Stimulated activated CD4-positive, alpha-beta T cell treated with anti-CD3 and anti-CD28 coated beads, Interleukin-1b, Interleukin-23, amount 100 ng/mL, for 4 hours (primary cell): ENCODE measurements at places on chromosomes 6 and 20.

DNA sequence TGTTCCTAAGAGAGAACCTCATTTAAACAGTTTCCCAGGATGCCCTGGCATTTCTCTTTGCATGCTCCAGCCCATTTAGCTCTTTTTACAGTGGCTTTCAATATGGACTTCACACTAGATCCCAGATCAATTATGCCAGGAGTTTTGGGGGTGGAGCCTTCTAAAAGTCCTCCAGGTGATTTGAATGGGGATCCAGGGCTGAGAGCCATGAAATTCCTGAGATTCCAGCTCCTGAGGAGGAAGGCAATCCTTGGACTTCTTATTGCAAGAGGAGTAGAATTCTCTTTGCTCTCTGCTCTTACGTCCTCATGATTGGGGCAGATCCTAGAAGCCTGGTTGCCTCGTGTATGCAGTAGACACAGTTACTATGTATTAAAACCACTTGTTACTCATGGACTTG, 184.2 kb downstream of the DHX35 start:
- DNase-seq, result no peak

DNA sequence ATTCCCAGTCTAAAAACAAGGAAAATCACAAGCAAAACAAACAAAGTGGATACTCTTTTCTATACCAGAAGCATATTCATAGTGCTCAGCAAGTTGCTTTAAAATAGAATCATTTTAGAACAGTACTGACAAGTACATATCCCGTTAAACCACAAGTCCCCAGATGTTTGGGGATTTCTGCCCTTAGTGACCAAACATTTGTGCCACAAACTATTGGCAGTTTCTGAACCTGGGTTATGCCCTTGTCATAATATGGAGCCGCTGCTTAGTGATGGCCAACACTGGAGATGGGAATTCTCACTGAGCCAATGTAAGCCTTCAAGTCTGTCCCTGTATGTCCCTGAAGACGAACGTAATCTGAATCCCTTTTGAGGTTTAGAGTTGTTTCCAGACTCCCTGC, 436.7 kb upstream of the JAG1 start:
- DNase-seq, result no peak

DNA sequence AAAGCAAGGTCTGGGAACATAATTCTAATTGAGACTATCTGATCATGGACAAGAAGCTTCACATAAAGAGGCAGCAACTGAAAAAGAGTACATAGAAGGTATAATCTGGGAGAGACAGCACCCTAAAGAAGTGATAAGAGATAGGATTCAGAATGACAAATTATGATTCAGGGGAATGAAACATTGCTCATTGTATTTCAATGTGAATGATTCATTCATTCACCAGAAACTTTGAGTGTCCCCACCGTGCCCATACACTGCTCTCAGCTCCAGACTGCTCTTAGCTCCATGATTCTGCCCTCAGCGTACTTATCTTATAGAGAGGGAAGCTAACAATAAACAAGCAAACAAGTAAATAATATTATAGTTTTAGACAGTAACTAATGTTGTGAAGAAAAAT, 329.3 kb upstream of the IRAK1BP1 start:
- no peak for DNase-seq

DNA sequence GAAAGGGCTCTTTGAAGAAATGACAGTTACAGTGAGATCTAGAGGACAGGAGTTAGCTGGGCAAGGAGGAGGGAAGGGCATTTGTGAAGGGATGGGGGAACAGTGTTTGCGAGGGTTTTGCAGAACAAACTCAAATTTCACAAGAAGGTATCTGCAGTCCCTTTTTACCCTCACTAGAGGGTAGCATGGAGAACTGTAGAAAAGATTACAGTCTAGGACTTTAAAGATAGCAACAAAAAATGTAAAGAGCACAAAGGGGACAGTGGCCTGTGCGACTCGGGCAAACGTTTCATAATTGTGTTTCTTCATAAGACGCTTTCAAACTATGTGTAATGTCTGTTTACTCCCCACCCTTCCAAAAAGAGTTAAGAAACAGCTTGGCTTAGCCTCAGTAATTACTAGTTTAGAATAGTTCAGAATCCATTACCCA, 21.2 kb upstream of the ASXL1 start:
- no peak for DNase-seq

DNA sequence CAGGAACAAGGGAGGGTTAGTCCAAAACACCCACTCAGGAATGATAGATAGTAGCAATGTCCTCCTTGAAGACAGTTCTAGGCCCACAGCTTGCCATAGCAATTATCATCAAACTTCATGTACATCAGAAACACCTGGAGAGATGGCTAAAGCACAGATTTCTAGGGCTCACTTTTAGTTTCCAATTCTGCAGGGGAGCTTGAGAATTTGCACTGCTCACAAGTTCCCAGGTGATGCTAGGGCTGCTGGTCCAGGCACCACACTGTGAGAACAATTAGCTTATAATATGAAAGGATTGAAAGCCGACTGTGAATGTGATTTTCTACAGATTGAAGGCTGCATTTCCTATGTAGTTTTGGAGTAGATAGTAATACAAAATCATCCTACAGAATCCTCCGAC, 3.5 kb downstream of the DEFB126 start:
- DNase-seq, result no peak

GRCh38 chr6:89963391-89963790, 69.1 kb downstream of the GJA10 start:
- DNase-seq, result no peak

GRCh38 chr6:25556516-25556915, 95.5 kb upstream of the SCGN start:
- DNase-seq, result peak; percentile 78

DNA sequence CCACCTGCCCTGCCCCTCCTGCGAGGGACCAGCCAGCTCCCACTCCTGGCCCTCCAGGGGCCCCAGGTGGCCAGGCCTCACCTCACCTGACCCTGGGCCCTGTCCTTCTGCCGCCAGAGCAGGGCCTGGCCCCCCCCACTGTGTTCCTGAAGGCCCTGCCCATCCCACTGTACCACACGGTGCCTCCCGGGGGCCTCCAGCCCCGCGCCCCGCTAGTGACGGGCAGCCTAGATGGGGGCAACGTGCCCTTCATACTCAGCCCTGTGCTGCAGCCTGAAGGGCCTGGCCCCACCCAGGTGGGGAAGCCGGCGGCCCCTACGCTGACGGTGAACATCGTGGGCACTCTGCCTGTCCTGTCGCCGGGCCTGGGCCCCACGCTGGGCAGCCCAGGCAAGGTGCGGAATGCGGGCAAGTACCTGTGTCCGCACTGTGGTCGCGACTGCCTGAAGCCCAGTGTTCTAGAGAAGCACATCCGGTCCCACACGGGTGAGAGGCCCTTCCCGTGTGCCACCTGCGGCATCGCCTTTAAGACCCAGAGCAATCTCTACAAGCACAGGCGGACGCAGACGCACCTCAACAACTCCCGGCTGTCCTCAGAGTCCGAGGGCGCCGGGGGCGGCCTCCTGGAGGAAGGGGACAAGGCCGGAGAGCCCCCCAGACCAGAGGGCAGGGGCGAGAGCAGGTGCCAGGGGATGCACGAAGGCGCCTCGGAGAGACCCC, 27.6 kb downstream of the ZNF831 start:
- DNase-seq, result no peak

- DNase-seq, result no peak
Measured at GRCh38 chr6:130524552-130524951, 158.7 kb downstream of the TMEM200A start.

GRCh38 chr20:11338496-11339306, 579.0 kb upstream of the BTBD3 start:
- no peak for DNase-seq

- no peak for DNase-seq
Measured at GRCh38 chr20:32986331-32986966, 17.8 kb downstream of the SUN5 start.

GRCh38 chr20:55394592-55394991, 610.7 kb downstream of the CBLN4 start:
- DNase-seq, result no peak

- no peak for DNase-seq
Measured at GRCh38 chr6:317448-318144, 25.3 kb downstream of the DUSP22 start.

- no peak for DNase-seq
Measured at GRCh38 chr6:13885601-13886000, 39.2 kb upstream of the RNF182 start.

DNA sequence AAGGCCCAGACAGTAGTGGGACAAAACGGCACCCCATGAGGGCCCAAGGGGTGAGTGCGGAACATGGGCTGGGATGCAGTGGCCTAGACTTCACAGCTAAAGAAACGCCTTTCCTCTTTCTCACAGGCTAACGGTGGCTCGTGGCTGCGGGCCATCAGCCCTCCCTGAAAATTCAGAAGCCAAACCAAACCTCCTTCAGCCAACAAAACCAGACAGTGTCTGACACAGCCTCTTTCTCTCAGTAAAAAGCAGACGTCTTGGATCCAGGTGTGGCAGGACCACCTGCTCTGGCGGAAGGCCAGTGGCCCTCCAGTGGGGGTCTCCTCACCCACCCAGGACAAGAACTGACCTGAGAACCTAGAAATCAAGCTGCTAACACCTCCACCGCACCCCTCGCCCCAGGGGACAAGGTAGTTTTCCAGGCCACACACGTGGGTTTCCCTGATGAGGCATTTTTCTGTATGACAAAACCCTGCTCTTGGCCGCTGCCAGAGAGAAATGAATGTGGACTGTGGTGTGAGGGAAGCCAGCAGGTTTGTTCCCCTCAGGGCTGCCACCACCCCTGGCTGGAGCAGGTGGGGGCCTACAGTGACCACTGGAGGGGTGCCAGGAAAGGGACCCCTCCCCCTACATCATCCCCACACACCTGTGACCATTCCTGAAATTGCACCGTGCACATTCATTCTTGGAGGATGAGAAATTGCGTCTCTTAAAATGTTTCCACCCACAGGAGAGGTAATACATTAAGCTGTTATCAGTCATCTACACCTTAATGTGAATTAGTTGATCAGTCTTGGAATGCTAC, 76.8 kb upstream of the PIM1 start:
- DNase-seq, result no peak

GRCh38 chr6:104332364-104332763, 527.4 kb downstream of the HACE1 start:
- no peak for DNase-seq

DNA sequence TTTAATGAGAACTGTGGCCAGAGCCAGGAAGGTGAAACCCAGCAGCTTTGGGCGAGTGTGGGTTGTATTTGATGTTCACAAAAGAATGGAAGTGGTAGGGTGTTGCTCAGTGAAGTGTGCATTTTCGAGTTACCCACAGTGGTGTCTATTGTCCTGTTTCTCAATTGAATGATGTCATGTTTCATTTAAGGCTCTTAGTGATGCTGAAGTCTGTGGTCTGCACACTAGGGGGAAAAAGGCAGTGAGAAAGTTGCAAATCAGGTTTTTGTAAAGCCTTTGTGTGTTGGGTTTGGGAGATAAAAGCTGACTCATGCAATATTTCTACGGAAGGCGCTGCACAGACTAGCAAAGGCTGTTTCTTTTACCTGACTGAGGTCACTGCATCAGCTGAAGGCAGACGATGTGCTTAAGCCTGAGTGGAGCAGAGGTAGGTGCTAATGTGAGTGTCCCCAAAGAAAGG, 121.1 kb downstream of the PLEKHG1 start:
- no peak for DNase-seq

DNA sequence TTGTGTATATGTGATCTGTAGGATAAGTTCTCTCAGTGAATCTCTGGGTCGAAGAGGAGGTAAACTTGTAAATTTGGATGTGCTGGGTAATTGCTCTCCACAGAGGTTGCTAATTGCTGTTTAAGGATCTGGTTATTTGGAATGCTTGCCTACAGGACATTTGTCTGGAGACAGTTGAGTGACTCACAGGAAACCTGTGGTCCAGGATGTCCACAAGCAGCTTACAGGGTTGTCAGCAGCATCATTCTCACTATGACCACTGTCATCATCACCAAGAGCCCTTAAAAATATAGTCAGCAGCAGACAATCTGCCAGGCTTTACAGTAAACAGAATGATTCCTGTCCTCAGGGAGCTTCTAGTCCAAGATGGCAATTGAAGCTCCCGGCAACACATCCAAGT, 31.2 kb upstream of the KCNK5 start:
- DNase-seq, result no peak

- DNase-seq, result no peak
Measured at GRCh38 chr20:63362436-63363009, 1.4 kb upstream of the CHRNA4 start.

DNA sequence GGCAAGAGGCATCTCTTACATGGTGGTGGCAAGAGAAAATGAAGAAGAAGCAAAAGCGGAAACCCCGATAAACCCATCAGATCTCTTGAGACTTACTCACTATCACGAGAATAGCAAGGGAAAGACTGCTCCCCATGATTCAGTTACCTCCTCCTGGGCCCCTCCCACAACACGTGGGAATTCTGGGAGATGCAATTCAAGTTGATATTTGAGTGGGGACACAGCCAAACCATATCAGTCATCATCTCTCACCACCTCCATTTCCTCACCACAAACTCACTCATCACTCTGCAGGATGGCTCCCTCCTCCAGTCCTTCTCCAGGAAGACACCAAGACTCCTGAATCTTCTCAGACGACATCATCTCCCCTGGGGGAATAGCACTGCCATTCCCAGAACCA, 25.8 kb upstream of the SLC16A10 start:
- no peak for DNase-seq

DNA sequence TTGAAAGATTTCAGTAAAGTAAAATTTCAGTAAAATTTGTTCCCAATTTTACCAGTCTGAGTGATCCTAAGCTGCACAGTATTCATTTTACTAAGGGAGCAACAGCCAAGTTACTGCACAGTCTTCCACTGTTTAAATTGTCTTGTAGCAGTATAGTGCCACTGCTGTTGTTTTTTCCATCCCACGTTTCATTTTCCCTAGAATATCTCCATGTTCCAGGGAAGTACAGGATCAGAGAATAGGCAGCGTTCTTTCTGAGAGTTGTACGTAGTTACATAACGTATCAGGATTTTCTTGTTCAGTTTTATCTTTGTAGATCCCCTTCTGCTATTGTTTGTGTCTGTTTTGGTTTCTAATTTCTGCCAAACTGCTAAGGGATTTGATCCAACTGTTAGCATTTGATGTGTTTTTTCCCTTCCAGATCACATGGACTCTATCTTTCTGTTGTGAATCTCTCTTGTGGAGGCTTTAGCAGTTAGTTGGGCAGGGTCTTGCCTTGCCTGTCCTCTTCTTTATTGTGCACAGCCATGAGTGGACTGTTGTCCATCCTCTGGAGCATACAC, 38.4 kb downstream of the BCKDHB start:
- no peak for DNase-seq

- no peak for DNase-seq
Measured at GRCh38 chr6:45982280-45983036, 33.2 kb downstream of the CLIC5 start.

DNA sequence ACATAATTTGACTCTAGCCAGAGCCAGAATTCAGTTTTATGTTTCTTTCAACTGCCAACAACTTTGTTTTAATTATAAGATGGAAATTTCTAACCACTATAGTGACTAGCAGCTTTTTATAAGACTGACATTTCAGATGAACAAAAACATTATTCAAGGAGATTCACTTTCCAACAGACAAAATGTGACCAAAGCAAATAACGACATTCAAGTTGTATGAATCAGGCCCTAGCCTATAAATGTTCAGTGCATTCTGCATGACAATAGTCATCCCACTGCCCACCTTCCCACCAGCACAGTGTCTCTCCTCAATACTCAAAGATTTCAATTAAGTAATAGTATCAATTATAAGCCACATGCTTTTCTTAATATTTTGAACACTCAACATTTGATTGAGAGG, 200.7 kb downstream of the KHDC1L start:
- DNase-seq, result no peak
